ENCODE measurements at places on chromosomes 1 and 21.
A peak's percentile ranks its signal among the peaks of the same experiment; 100 is the strongest.

GRCh38 chr1:176926330-176927086 lies 238.0 kb downstream of the ASTN1 start:
- H3K27ac ChIP-seq: no peak overlapping the region
- H3K4me1 ChIP-seq: no peaks in the 10 kb centered on the region
- DNase-seq: no peak
- no peak overlapping the region for H3K4me3 ChIP-seq
- H3K36me3 ChIP-seq: no peaks in the 10 kb centered on the region

- H3K4me1 ChIP-seq: no peaks in the 10 kb centered on the region
- no peaks in the 10 kb centered on the region for H3K27me3 ChIP-seq
- H3K27ac ChIP-seq: no peak overlapping the region
- no peak overlapping the region for H3K4me3 ChIP-seq
Measured at GRCh38 chr1:22814176-22815042, 103.8 kb downstream of the EPHB2 start.

GRCh38 chr21:44058652-44058964 lies 46.5 kb downstream of the TRAPPC10 start:
- H3K4me3 ChIP-seq: no peak overlapping the region
- DNase-seq: no peak
- H3K27ac ChIP-seq: no peak overlapping the region
- H3K4me1 ChIP-seq: peaks cover 12% of the 10 kb centered on the region
- H3K27me3 ChIP-seq: no peaks in the 10 kb centered on the region
- H3K36me3 ChIP-seq: peaks cover 71% of the 10 kb centered on the region

DNA sequence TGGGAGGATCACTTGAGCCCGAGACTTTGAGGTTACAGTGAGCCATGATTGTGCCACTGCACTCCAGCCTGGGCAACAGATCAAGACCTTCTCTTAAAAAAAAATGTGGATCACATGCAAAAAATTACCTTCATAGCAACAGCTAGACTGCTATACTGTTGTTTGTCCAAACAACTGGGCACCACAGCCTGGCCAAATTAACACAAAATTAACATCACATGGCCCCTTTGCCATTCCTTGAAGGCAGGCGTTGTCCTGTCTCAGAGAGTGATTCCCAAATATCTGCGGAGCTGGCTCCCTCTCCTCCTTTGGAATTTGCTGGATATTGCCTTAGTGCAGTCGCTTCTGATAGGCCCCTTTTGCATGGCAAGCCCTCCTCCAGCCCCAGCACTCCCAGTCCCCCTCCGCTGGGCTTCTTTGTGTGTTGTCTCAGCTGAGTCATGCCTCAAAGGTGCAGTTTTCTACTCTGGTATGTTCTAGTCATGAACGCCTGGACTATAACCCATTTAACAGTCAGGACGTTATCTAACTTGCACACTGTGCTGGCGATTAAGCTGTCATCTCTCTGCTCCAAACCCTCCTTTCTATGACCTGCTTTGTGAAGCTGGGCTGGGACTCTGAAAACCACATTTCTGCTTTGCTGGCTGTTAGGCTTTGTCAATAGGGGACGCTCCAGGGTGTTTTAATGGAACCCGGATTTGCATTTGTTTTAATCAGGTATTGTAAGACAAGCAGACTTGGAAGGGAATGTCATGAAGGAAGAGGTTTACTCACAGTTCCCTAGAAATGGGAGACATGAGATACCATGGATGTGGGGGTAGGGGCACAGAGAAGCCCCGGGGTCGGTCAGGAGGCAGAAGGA lies 20.1 kb upstream of the HPCAL4 start:
- no peaks in the 10 kb centered on the region for H3K36me3 ChIP-seq
- peaks cover 4% of the 10 kb centered on the region for H3K27me3 ChIP-seq
- no peak for DNase-seq
- no peaks in the 10 kb centered on the region for H3K4me1 ChIP-seq
- H3K27ac ChIP-seq: no peak overlapping the region
- no peak overlapping the region for H3K4me3 ChIP-seq

GRCh38 chr21:36743446-36743845 lies 44.5 kb downstream of the SIM2 start:
- no peak overlapping the region for H3K4me3 ChIP-seq
- H3K4me1 ChIP-seq: peaks cover 4% of the 10 kb centered on the region
- H3K27me3 ChIP-seq: peaks cover 10% of the 10 kb centered on the region
- H3K27ac ChIP-seq: no peak overlapping the region

GRCh38 chr1:33348194-33348593 lies 27.3 kb upstream of the A3GALT2 start:
- no peak overlapping the region for H3K27ac ChIP-seq
- H3K27me3 ChIP-seq: no peaks in the 10 kb centered on the region
- no peak for DNase-seq
- peaks cover 32% of the 10 kb centered on the region for H3K4me1 ChIP-seq

GRCh38 chr1:183034682-183035081 lies 11.5 kb downstream of the LAMC1 start:
- H3K27ac ChIP-seq: no peak overlapping the region
- no peak overlapping the region for H3K4me3 ChIP-seq
- no peaks in the 10 kb centered on the region for H3K27me3 ChIP-seq
- no peak for DNase-seq
- H3K36me3 ChIP-seq: no peaks in the 10 kb centered on the region

DNA sequence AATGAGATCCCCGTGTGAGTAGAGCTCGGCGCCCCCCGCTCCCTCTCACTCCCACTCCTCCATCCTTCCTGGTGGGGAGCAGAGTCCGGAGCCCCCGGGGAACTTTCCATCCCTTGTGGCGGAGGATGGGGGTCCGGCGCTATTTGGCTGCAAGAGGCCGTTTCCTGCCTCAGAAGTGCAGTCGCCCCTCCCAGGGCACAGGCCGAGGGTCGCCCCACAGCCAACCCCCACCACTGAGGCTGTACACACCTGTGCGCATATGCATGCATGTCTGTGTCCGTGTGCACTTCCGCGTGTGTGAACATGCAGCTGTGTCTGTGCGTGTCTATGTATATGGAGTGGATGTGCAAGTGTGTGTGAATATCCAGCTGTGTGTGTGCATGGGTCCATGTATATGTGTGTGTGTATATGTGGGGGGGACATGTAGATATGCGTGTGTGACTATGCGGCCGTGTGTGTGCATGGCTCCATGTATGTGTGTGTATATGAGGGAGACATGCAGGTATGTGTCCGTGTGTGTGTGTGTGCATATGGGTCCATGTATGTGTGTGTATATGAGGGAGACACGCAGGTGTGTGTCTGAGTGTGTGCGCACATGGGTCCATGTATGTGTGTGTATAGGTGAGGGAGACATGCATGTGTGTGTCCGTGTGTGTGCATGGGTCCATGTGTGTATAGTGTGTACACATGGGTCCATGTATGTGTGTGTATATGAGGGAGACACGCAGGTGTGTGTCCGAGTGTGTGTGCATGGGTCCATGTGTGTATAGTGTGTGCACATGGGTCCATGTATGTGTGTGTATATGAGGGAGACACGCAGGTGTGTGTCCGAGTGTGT lies 21.9 kb downstream of the RNF223 start:
- H3K27me3 ChIP-seq: no peaks in the 10 kb centered on the region
- no peaks in the 10 kb centered on the region for H3K36me3 ChIP-seq
- H3K4me1 ChIP-seq: no peaks in the 10 kb centered on the region
- no peak overlapping the region for H3K4me3 ChIP-seq

- no peaks in the 10 kb centered on the region for H3K36me3 ChIP-seq
- peaks cover 2% of the 10 kb centered on the region for H3K27me3 ChIP-seq
- H3K4me3 ChIP-seq: no peak overlapping the region
- H3K4me1 ChIP-seq: no peaks in the 10 kb centered on the region
Measured at GRCh38 chr1:152759453-152760173, 1.8 kb downstream of the KPRP start.

GRCh38 chr1:1181129-1181937 lies 7.7 kb downstream of the TTLL10 start:
- H3K27ac ChIP-seq: no peak overlapping the region
- H3K27me3 ChIP-seq: peaks cover 7% of the 10 kb centered on the region
- H3K36me3 ChIP-seq: no peaks in the 10 kb centered on the region
- peaks cover 28% of the 10 kb centered on the region for H3K4me1 ChIP-seq
- no peak for DNase-seq
- H3K4me3 ChIP-seq: no peak overlapping the region

DNA sequence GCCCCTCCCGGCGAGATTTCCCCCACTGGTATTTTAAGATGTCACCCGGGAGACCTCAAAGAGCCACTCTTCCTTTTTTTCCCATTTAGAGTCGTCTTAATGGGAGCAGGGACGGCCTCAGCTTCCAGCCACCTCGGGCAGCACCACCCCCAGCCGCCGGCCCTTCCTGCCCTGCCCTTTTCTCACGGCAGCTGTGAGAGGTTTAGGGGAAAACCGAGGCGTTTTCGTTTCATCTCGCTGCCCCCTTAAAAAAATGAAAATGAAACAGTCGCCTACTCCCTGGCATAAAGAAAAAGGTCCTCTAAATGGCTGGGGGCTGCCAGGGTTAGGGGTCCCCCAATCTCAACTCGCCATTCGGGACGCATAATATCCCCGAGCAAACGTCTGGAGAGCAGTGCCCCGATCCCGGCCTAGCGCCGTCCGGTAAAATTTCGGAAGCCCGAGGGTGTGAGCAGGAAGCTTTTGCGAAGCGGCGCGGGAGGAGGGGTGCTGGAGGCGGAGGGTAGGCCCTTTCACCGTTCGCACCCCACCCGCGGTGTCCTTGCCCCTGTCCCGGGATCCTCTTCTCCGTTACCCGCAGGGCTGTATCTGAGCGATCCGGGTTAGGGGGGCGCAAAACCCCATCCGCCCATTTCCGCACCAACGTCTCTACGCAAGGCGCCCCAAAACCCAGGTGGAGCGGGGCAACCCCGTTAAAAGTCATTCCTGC lies 1.2 kb downstream of the RUNX3 start:
- H3K36me3 ChIP-seq: peaks cover 39% of the 10 kb centered on the region
- peak; percentile 82 for DNase-seq
- H3K4me3 ChIP-seq: peak overlapping the region; percentile 94
- H3K27ac ChIP-seq: peak overlapping the region; percentile 100
- H3K4me1 ChIP-seq: peaks cover 68% of the 10 kb centered on the region

- no peaks in the 10 kb centered on the region for H3K4me1 ChIP-seq
- H3K27me3 ChIP-seq: no peaks in the 10 kb centered on the region
Measured at GRCh38 chr1:100335436-100335835, 16.9 kb upstream of the CDC14A start.

DNA sequence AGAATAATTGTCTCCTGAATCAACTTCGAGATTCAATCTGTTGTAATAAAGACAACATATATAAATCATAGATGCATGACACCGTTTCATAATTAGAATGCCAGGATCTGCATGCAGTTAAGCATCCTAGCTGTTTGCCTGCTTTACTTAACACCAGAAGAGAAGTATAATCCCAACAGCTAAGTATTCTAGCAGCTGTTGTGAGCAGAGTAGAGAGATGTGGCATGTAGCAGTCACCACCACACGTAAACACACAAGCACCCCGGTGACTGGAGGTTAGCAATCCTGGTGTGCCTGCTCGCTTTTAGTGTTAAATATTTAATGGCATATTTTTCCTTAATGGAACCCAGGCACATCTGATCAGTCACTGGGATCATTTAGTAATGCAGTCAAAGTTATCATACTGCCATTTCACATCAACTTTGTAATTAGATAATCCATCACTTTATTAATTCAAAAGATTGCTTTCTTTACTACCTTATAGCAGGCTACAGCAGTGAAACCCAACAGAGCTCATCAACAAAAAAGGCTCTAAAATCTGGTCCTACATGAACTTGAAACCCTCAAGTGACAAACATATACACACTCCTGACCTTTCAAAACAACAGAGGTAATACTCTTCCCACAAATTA lies 187.9 kb downstream of the SMYD3 start:
- no peaks in the 10 kb centered on the region for H3K27me3 ChIP-seq
- H3K36me3 ChIP-seq: no peaks in the 10 kb centered on the region
- H3K4me1 ChIP-seq: no peaks in the 10 kb centered on the region
- H3K27ac ChIP-seq: no peak overlapping the region
- no peak overlapping the region for H3K4me3 ChIP-seq
- DNase-seq: no peak

DNA sequence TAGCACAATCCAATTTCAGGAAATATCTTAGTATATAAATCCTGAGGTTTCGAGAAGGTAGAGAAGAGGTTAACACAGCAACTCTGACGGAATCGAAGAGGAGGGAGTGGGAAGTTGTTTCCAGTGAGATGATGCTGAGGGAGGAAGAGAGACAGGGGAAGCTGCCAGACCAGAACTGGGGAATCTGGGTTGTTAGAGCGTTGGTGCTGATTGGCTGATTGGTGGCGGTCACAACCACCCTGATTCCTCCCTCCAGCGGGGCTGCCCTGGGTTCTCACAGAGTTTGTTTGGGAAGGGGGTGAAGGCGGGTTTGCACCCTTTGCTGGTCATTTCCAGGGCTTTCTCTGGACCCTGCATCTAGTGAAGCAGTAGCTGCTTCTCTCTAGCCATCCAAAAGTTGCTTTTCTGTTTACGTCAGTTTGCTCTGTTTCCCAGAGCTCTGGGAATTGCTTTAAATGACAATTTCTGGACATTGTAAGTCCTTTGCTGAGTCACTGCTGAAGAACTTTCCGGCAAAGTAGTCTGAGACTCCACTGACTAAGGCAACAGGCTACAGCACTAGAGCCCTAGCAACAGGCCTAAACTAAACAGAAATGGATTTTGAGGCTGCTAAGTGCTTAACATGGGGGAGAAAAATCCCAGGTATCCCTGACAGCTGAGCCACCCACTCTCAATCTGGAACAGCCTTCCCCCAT lies 90.1 kb downstream of the TENT5C start:
- H3K36me3 ChIP-seq: no peaks in the 10 kb centered on the region
- H3K27me3 ChIP-seq: no peaks in the 10 kb centered on the region
- DNase-seq: no peak
- H3K4me3 ChIP-seq: no peak overlapping the region

DNA sequence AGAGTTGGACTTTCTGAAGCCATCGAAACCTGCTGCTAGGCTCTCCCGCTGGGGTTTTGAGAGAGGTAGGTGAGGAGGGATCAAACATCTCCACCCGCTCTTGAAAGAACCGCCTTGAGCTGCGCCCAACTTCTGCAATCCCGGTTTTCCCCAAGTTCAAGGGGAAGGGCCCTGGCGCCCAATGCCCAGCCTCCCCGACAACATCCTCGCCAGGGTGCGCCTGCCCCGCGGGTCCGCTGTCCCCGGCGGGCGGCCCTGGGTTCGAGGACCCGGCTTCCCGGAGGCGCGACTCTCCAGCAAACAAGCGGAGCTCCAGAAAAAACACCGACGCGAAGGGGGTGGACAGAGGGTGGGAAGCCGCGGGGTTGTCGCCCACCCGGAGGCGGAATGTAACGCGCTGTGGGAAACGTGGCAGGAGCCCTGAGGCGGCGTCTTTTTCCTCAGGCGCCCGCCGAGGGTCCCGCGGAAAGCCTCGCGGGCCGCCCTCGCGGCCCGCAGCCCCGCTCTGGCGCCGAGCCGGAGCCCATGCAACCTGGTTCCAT lies 607 bp downstream of the BTG3 start:
- H3K36me3 ChIP-seq: peaks cover 3% of the 10 kb centered on the region
- no peaks in the 10 kb centered on the region for H3K27me3 ChIP-seq
- H3K4me1 ChIP-seq: peaks cover 19% of the 10 kb centered on the region
- H3K27ac ChIP-seq: peak overlapping the region; percentile 77
- H3K4me3 ChIP-seq: peak overlapping the region; percentile 91

GRCh38 chr21:45594721-45595489 lies 48.6 kb upstream of the PCBP3 start:
- H3K36me3 ChIP-seq: no peaks in the 10 kb centered on the region
- peaks cover 15% of the 10 kb centered on the region for H3K4me1 ChIP-seq
- DNase-seq: no peak
- no peak overlapping the region for H3K4me3 ChIP-seq
- H3K27me3 ChIP-seq: peaks cover 2% of the 10 kb centered on the region
- H3K27ac ChIP-seq: no peak overlapping the region
